ENCODE measurements at places on chromosomes 6 and 20.

DNA sequence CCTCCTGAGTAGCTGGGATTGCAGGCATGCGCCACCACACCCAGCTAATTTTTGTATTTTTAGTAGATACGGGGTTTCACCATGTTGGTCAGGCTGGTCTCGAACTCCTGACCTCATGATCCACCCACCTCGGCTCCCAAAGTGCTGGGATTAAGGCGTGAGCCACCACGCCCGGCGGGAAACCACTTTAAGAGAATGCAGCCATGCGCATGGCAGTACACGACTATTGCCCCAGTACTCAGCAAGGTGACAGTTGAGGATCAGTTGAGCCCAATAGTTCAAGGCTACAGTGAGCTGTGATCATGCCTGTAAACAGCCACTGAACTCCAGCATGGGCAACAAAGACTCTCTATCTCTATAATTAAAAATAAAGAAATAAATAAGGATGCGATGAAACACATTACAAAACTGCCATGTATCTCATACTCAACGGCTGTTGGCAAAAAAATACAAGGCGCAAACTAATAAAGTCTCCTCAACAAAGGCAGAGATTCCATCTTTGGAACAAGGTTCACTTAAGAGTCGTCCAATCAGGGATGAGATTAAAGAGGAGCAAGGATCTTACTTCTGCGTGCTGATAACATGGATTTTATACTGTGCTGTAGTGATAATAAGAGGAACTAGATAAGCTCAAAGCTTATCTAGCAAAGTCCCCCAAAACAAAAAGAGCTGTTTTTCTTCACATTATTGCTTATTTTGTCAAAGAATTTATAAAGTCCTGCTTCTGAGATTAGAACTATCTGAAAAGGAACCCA, 51.1 kb downstream of the STAU1 start:
- DNase-seq: no peak

- DNase-seq: no peak
Measured at GRCh38 chr20:50455656-50456451, 54.3 kb upstream of the PTPN1 start.

DNA sequence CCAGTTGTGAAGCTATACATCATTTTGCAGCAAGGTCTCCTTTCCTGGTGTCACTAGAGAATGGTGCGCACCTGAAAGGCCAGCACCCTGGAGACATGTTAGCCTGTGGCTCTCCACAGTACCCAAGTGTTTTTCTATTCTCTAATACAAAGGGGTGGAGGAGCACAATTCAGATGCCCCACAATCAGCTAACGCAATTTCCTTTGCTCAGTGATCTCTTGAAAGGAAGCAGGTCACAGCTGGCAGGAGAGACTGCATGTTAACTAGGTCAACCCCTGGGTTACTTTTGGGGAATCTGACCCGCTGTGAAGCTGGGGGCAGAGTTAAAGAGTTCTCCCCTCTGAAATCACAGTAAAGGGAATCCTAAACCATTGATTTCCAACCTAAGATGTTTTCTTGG, 92.5 kb downstream of the B3GAT2 start:
- no peak for DNase-seq

DNA sequence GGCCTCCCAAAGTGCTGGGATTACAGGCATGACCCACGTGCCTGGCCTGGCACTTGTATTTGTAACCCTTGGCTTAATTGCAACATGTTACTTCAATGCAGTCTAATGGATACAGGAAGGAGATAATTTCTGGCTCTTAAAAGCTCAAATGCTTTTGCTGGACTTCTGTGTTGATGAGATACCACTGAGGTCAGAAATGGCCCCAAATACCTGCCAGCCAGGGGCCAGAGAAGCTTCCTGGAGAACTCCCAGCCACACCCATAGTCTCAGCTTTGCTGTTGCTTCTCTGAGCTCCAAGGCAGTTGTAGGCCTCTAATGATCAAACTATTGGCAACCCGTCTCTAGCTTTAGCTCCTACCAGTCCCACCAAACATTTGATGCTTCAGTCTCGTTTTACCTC, 14.2 kb upstream of the ZNFX1 start:
- no peak for DNase-seq

DNA sequence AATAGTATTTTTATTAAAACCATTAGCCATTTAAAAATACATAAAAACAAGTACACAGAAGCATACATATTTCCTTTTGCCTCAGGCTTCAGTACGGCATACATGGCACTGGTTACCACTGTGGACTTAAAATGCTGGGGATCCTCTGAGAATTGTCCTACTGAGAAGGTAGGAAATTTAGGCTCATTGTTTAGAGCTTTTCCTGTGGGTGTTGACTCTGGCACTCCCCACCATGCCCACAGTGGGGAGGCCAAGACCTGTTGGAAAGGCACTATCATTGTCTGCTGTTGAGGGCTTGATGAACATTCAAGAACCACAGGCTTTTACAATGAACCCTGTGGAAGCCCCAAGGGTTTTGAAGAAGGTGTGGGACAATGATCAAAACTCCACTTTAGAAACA, 473.4 kb downstream of the BTBD3 start:
- no peak for DNase-seq

DNA sequence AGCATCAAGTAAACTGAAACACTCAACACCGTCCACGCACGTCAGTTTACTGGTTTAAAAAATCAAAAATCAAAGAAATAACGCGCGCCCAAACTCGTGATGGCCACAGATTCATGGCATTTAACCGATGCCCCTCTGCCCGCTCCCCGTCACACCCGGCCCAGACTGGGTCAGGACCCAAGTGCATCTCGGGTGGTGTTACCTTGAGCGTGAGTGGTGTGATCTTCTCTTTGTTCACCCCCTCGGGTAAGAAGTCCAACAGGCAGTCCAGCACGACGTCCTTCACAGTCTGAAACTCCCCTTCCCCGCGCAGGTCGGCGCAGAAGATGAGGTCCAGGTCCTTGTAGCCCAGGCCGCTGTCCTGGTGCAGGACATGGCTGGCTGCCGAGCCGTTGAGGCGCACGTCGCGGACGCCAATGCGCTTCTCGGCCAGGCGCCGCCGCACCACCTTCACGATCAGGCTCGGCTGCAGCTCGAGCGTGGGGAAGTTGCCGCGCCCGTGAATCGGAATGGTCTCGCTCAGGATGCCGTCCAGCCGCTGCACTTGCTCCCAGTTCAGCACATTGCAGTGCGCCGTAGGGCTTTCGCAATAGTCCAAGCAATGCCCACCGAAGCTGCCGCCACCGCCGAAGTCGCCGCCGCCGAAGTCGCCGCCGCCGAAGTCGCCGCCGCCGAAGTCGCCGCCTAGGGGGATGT, 945 bp downstream of the TENT5A start:
- DNase-seq: peak; percentile 19

DNA sequence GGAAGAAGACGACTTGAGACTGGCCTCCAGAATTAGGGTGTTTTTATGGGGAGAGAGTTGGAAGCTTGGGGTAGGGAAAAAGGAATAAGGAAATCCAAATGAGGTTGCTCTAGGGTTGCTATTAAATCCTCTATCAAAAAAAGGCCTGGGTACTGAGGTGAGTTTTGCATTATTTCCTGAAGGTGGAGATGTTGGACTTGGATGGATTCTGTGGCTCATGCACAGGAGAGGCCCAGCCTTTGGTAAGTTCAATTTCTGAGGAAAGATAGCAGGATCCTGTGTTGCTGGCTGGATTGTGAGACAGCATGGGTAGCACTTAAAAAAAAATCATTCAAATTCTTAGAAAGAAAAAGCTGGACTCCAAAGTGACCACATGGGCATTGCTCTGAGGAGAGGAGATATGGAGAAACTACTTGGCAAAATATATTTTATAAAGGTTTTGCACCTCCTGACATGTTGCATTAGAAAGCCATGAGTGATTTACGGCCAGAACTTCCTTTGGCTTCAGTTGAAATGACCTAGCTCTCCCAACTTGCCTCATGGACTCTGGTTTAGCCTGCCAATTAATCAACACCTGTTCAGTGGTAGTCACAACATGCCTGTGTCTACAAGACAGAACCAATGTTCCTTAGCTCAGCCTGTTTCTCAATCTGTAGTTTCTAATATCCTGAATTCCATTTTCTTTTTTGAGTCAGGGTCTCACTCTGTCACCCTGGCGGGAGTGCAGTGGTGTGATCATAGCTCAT, 152.1 kb upstream of the RALGAPA2 start:
- no peak for DNase-seq

GRCh38 chr6:41275489-41275888, 11.0 kb downstream of the TREM1 start:
- DNase-seq: no peak

GRCh38 chr6:56690519-56691285, 48.0 kb upstream of the DST start:
- no peak for DNase-seq

DNA sequence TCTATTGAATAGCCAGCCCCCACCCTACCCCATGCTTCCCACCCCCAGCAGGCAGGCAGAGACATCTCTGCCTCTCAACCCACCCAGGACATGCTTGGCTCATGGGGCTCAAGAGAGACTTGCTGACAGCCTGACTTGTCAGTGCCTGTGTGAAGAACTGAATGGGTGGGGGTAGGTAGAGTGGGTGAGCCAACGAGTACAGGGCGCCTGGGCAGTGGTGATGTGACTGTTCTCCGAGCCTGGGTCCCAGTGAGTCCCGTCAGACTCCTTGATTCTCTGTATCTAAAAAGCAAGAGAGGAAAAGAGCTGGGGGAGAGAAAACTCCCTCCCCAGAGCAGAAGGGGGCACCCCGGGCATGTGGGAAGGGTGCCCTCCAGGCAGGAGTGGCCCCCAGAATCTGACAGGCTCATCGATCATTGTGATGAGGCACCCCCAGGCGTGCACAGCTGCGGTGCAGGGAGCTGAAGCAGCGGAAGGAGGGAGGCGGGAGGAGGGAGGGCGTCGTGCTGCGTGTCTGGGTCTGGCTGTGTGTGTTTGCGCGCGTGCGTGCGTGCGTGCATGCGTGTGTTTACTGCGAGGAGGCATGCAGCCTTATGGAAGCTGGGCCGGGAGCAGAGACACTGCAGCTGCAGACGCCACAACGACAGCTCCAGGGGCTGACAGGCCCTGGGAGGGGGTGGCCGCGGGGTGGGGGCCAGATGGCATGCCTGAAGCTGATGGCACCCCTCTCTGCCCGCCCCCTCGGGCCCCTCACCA, 40.2 kb downstream of the FOXP4 start:
- DNase-seq: no peak

GRCh38 chr6:138240476-138241245, 22.4 kb upstream of the PBOV1 start:
- no peak for DNase-seq

- no peak for DNase-seq
Measured at GRCh38 chr6:63269470-63269869, 50.3 kb downstream of the LGSN start.

DNA sequence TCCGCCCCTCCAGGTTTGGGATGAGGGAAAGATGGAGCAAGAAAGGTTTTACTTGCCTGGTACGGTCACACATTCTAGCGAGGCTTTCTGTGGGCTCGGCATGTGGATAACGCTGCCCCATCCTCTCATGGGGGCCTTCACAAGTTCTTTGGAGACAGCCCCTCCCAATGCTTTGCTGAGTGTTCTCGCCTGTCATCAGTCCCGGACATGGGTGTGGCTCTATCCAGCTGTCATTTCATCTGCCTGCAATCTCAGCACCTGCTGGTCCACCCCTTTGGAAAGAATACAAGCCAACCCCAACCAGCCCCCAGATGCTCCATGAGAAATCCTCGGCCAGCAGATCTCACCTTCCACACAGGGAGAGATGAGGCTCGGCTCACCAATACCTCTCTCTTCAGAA, 30.3 kb upstream of the MDGA1 start:
- no peak for DNase-seq

- no peak for DNase-seq
Measured at GRCh38 chr6:162385980-162386379, 341.6 kb downstream of the PRKN start.

DNA sequence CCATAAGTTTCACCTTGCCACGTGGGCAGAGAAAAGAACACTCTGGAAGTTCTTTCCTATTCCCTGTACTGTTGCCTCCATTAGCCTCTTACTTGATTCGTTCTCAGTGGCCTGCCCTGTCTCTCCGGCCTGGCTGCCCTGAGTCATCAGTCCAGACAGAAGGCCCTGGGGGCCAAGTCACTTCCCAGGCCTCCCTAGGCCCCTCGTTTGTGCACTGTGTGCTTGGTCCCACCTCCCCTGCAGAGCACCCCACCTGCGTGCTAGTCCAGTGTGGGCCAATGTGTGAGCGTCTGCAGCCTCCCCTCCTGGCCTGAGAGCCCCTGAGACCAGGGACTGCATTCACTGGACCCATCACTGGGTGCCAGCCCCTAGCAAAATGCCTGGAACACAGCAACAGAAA, 191.2 kb upstream of the RREB1 start:
- DNase-seq: no peak

GRCh38 chr6:113083947-113084346, 736.8 kb downstream of the RFPL4B start:
- DNase-seq: no peak

DNA sequence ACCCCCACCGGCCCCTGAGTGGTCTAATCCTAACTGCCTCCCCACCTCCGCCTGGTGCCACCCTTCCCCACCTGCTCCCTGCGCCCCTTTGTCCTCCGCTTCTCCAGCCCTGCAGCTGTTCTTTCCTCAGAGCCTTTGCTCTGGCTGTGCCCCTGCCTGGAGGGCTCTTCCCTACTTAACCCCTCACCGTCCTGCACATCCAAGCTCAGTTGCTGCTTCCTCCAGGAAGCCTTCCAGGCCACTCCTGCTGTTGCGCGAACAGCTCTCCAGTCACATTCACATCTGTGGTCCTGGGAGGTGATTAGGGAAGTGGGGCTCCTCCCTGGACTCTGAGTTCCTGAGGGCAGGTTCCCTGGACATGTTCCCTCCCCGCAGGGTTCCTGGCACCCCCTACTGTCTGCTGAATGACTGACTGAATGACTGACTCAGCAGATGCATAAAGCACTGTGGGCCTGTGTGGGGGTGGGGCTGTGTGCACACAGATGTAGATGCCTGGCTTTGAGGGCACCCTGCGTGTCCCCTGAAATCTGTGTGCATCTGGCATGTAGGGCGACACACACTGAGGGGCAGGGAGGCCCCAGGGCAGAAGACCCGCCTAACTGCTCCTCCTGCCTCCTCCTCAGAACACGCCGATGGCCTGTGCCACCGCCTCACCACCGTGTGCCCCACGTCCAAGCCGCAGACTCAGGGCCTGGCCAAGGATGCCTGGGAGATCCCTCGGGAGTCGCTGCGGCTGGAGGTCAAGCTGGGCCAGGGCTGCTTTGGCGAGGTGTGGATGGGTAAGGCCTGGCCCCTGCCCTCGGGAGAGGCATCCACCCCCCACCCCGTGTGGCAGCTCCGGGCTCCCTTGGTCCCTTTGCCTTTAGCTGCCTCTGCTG, 51.4 kb downstream of the SRC start:
- DNase-seq: no peak

GRCh38 chr6:26309731-26310142, 55.3 kb upstream of the BTN3A2 start:
- no peak for DNase-seq

DNA sequence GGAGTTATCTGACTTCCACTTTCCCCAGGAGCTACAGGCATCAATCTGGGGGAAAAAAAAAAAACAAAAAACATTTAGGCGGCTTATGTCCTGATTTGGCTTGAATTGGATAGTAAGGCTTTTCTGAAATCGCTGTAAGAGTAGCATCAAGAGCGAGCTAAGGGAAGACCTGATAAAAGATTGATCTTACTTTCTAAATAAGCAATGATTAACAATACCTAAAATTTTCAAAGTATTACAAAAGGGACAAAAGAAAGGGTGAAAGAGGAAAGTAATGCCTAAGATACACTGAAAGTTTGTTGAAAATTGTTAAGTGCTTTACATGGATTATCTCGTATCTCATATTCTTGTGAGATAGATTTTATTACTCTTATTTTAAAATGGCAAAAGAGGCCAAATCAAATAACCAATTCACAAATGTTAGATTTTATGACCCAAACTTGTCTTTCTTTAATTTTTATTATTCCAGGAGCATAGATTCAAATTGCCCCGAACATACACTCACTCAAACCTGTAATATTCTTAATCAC, 106.4 kb upstream of the PRSS16 start:
- no peak for DNase-seq

GRCh38 chr6:14450133-14450504, 332.5 kb downstream of the CD83 start:
- DNase-seq: no peak
